CD8-positive, alpha-beta T cell (primary cell): ENCODE measurements at places on chromosomes 2 and 18.

DNA sequence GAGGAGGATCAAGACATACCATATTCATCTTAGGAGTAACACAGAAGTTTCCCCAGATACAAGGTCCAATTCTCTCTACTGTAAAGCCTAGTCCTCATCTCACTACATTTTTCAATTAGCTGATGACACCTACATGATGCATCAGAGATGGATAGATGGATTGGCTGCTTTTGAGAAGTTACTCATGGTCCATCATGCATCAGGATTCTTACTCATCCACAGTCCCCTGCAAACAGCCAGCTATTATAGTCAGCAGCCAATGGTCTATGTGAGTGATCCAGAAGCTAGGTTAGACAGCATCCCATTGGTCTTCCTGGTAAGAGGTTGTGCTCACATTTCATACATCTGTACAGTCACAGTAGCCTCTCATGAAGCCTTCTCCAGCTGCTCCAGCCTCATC, 154.5 kb upstream of the NRP2 start:
- no peak for DNase-seq

GRCh38 chr2:211423018-211423417, 866.6 kb downstream of the CPS1 start:
- DNase-seq: no peak

DNA sequence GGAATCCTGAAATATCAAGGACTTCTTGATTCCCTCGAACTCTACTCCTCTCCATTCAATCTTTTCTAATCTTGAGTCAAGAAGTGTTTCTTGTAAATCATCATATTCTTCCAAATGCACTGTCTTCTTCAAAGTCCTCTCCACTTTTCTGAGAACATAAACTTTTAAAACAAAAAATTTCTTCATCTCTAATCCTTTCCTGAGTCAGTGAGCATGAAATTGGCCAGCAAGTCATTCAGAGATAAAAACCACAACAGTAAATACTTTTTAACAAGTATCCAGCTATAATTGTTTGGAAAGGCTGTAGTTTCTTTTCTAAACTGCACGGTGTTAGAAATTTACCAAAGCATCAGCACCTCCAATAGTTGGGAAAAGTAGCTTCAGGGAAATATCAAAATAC, 312.6 kb upstream of the GALNT5 start:
- no peak for DNase-seq

- no peak for DNase-seq
Observed at GRCh38 chr18:76348267-76349066, 146.6 kb downstream of the ZNF516 start.

- no peak for DNase-seq
Observed at GRCh38 chr2:121665504-121665903, 16.2 kb upstream of the CLASP1 start.

DNA sequence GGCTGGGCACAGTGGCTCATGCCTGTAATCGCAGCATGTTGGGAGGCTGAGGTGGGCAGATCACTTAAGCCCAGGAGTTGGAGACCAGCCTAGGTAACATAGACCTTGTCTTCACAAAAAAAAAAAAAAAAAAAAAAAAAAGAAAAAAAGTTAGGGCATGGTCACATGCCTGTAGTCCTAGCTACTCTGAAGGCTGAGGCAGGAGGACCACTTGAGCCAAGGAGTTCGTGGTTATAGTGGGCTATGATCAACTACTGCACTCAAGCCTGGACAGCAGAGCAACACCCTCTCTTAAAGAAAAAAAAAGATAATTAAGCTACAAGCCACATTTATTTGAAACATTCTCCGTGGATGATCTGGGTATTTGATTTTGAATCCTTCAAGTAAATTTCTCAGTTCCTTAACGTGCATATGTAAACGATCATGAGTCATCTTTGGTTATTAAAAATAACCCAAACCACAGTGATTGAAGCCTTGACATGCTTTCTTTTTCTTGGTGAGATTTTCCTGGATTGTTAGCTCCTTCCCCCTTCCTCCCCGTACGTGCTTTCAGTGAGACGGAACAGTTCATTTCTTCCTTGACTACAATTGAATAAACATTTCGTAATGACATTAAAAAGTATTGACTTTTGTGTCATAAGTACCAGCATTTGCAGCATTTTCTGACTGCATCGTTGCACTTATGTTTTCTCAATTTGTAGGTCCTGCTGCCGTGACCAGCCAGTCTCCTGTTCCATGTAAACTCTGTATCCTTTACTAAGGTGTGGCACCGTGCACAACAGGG, 20.3 kb downstream of the RMC1 start:
- DNase-seq: no peak

DNA sequence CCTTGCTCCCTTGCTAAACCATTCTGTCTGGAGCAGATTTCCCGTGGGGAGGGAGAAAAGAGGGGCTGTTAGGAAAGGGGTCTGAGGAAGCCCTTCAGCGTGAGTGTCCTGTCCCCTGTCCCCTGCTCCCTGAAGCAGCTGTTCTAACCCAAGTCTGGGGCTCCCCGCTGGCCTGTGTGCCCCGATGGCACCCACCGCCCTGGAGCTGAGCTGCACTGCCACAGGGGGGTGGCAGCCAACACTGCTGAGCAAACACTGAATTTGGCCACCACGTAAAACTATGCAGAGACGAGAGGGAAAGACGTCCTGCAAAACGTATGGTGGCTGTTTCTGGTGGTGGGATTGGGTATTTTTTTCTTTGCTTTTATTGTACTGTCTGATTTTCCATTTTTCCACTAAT, 17.9 kb downstream of the KCNG2 start:
- DNase-seq: no peak

DNA sequence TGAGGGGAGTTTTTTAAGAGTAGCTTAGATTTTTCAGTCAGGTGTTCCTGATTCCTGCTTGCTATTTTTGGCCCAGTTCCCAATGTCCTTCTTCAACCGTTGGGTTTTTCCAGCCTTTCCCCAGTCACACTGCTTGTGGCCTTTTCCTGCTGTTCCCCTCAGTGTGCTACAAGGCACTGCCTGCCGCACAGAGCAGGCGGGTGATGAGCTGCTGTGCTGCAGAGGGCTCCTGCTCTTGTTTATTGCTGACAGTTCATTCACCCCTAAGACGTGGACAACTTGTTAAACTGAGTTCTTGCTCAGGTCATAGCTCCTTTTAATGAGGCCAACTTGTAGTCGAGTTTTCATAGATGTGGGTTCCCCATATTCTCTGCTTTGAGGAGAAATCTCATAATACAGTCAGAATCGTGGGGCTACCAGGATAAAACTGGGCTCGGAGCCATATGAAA, 20.6 kb downstream of the EIF4E2 start:
- no peak for DNase-seq

- no peak for DNase-seq
Observed at GRCh38 chr18:34493099-34493544, 217.0 kb upstream of the DTNA start.
